ENCODE measurements at places on chromosomes 12 and 14. TPM values are rescaled to one million over a fixed set of nuclear protein-coding genes. Genes with fewer than 3 reads are reported as not detected.

- DNase-seq: no peak
Observed at GRCh38 chr14:68497011-68497410, 295.9 kb downstream of the ZFP36L1 start.

RNF212B gene
- 1.1 TPM for polyA plus RNA-seq

DNA sequence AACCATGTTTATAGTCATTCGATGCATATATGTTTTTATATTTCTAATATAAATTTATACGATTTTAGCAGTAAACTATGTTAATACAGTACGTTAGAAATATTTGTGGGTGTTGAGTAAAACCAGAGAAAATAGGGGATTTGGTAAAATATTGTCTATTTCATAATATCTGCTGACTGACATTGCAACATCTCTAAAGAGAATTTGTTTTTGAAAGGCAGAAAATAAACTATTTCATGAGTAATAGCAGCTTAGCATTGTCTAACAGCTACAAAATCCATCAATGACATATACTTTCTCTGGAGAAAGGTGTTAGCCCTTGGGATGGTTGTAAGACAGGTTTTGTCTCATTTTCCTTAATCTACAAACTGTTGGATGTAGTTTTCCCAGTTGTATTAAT is 144.9 kb downstream of the PDE3A start:
- DNase-seq: no peak

SETD3 gene
- polyA plus RNA-seq: 65.1 TPM

PHC1 gene
- 91.7 TPM for polyA plus RNA-seq

DNA sequence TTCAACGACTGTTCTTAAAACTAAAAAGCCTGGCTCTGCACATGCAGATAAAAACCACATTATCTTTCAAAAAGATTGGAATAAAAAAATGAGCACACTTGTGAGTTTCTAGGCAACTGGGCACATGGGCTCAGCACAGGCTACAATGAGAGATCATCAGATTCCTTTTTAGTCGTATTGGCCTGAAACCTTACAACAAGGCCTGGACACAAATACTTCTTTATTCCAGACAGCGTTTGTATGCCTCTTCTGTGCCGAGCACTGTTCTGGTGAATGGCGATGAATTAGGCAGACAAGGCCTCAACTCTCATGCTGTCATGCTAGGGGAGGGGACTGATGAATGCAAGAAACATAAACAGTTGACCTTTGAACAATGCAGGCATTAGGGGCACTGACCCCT is 463.0 kb downstream of the AACS start:
- no peak for DNase-seq

DNA sequence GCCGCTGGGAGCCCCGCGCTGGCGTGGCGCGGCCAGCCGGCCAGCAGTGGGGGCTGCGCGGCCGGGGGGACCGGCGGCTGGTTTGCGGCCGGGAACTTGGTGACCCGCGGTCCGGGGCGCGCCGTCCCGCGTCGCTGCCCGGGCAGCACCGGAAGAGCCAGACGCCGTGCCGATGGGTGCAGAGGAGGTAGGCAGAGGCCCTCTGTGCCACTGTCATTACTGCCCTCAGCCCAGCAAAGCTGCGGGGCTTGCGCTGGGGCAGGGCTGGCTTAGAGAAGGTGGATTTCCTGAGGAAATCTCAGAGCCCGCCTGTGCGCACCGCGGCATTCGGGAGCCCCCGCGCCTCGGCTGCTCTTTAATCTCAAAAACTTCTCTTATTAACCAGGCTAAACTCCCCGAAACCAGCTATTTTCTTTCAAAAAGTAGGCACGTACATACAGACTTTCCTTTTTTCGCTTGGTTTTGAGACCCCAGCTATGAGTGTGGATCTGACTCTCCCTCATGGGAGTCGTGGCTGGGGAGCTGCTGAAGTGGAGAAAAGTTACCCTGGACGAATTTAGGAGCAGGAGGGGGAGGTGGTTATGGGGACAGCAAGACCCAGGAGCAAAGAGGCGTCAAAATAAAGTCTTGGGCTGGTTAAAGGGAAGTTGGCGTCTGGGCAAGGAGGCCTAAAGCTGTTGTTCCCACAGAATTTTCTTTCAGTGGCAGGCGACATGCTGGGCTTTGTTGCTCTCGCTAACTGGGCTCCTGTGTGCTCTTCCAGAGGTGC is 802 bp downstream of the SUSD6 start:
- DNase-seq: no peak

DNA sequence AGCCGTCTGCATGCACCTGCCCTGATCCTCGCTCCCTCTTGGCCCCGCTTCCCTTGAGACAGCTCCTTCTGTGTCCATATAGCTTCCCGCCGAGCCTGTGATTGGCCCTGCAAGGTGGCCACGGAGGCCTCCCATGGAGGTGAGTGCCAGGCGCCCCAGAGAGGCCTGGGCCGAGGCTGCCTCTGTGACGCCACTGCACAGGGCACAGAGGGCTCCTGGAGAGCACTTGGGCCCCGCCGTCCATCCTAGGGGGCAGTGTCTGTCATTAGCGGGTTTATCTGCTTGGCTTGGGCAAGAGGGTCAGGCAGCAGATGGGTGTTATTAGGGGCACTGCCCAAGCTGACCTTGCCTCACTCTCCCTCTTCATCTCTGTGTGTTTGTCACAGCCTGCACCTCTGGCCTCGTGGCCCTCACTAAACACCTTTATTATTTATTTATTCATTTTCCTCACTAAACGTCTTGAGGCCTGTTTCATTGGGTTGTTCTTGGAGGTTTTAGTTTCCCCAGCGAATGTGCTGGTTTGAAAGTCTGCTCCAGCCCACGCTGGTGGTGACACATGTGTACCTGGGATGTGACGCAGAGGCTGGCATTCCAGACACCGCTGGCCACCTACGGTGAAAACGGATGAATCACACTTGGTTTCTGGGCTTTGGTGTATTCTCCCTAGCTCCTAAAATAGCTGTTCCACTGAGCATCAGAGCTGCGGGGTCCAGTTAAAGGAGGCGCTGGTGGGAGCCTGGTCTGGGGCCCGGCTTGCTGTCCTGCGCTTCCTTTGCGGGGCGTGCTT is 5.9 kb downstream of the ZFYVE21 start:
- DNase-seq: no peak

WNT1 gene
- polyA plus RNA-seq: not detected

DNA sequence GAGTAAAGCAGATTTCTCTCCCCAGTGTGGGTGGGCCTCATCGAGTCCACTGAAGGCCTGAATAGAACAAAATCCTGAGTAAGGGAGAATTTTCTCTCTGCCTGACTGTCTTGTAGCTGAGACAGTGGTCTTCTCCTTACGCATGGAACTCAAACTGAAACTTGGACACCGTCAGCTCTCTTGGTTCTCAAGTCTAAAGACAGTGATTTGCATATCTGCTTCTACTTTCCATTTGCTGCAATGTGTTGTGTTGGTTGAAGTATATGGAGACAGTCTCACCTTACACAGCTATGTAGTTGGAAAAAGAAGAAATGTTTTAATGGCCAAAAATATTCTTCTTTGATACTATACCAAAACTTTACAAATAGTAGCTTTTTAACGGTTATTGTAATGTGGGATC is 160.2 kb upstream of the LMNTD1 start:
- no peak for DNase-seq

DNA sequence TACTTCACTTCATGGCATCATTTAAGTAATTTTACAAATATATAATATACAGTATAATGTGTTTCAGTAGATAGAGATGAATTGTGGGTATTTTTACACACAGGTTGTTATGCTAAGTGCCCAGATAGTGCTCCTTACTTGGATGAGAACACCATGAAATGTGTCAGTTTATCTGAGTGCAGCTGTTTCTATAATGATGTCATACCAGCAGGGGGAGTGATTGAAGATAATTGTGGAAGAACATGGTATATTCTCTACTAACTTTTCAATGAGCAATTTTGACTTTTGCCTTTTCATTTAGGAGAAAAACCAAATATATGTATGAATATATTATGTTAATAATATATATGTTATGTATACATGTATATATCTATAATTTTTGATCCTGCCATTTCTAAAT is 221.6 kb downstream of the LRRK2 start:
- DNase-seq: no peak

FBRSL1 gene
- 87.9 TPM for polyA plus RNA-seq

DNA sequence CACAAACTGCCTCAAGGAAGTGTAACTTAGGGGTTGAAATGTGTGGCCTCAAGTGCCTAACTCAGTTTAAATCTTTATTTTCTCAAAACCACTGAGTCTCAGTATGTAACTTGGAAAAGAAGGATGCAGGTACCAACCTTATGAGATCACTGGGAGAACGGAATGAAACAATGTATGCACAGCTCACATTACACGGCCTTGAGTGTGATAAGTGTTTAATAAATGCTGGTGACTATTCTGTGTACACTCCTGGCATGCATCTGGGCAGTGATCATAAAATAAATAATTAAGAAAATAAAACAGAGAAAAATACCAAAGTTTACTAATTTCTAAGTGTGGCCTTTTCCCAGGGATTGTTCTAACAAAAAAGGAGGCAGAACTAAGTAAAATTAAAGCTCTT is 974.5 kb upstream of the FLRT2 start:
- DNase-seq: no peak

DNA sequence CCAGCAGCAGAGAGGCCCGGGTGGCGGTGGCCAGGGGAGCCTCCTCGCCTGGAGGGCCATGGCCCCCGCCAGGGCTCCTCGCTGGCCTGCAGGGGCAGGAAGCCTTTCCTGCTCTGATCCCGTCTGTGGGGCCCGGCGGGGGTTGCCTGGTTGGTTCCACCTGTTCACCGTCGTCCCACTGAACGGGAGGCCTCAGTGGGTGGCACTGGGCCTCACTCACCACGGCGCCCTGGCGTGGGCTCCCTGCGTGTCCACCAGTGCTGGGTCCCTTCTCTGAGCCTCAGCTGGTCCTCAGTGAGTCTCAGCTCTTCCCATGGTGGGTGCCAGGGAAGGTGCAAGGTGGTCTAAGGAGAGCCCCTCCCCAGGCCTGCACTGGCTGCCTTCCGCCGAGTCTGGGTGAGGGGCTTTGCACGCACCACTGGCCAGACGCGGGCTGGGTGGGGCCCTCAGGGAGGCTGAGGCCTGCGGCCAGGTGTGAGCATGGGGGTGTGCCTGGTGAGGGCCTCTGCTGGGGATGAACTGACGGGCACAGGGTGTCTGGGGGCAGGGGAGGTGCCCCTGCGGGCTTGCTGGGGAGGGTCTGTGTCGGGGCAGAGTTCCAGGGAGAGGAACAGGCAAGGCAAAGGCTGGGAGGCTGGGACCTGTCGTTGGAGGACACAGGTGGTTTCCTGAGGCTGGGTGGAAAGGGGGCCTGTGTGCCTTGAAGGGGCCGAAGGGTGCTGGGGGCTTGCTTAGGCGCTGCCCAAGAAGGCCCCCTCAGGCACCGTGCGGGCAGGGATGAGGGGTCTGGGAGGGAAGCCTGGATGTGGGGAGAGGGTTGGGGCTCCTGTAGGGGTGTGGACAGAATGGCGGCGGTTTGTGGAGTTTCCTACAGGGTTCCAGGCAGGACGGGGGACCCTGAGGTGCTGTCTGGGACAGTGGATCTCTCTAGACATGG is 339.8 kb downstream of the TMEM121 start:
- DNase-seq: no peak

DNA sequence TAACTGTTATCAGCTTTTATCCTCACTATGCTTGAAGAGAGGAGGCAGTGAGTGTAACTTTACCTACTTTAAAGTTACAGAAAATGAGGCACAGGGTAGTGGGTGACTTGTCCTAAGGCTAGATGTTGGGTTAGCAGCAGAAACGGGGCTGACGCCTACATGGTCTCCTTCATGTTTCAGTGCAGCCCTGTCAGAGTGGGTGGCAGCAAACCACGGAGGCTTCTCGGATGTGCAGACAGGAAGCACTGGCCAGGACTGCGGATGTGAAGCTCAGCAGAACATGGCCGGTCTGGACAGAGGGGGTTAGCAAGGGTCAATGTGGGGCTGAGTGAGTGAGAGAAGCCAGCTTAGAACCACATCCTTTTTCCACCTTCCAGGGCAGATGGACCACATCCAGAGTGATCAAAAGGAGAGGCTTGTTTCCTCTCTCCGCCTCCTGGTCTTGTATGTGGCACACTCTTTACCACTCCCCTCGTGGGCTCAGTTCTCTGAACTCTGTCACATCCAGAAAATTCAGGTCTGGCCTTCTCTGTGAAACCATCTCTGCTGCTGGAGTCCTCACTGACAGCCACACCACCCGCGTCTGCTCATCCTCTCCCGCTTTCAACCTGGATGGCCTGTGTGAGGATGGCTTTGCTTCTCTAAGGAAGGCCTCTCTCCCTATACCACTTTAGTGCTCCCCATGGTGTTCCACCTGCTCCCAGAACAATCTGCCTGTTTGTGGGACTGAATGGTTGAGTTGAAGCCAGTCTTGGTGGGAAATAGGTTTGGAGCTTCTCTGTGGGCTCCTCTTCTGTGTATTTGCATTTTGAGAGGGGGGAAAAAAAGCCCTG is 14.1 kb downstream of the SUSD6 start:
- DNase-seq: no peak

DNA sequence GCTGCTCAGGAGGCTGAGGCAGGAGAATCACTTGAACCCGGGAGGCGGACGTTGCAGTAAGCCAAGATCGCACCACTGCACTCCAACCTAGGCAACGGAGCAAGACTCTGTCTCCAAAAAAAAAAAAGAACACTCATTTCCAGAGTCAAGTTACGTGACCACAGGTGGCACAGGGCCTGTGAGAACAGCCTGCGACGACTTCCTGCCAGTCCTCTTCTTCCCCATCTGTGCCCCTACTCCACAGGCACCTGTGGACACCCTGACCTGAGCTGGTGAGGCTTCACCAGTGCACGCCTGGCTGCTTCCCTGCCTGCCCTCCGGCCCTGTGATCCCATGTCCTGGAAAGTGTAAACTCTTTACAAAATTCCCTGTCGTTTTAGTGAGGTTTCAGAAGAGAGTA is 77.7 kb downstream of the PPP2R5C start:
- no peak for DNase-seq

- DNase-seq: no peak
Observed at GRCh38 chr12:32249777-32250176, 143.1 kb downstream of the BICD1 start.

MYF6 gene
- polyA plus RNA-seq: 0.14 TPM

TRAF3 gene
- polyA plus RNA-seq: 16.6 TPM

GRCh38 chr12:74286254-74286653 is 251.4 kb upstream of the ATXN7L3B start:
- no peak for DNase-seq

ERBB3 gene
- 88.6 TPM for polyA plus RNA-seq

DNA sequence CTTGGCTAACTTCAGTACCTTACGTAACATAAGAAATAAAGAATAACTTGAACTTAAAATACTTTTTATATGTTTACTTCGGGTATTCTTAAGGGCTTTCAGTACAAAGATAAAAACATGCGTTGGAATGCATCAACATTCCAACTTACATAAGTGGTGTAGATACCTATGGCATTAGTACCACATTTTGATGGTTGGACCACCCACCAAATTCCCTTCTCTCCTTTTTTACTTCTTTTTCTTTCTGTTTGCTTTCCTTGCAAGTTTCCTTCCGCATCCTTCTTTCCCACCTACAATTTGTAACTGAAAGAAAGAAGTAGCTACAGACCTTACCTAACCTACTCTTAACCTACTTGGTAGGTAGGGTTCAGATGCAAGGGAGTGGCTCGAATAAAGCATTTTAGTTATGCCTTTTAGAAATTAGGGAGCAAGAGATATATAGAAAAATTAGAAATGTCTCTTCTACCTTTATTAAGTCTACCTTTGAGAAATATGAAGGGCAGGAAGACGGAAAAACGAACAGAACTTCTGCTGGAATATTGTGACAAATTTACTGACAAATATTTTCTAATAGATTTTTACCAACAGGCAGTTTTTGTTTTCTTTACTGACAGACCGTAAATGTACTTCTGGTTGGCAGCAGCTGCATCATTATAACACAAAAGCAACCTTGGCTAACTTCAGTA is 2.1 kb upstream of the ARHGAP5 start:
- no peak for DNase-seq

GRCh38 chr12:67750513-67751183 is 102.1 kb downstream of the DYRK2 start:
- no peak for DNase-seq

GRCh38 chr12:12626471-12626870 is 14.8 kb downstream of the CREBL2 start:
- DNase-seq: no peak

All from right renal pelvis (tissue), 4 donors.